ENCODE measurements at places on chromosomes 7 and 10. TPM values are rescaled to one million over a fixed set of nuclear protein-coding genes. Genes with fewer than 3 reads are reported as not detected.
A peak's percentile ranks its signal among the peaks of the same experiment; 100 is the strongest.

MYL10 gene
- not detected for total RNA-seq

HOXA7 gene
- total RNA-seq: 0.76 TPM

FAM25A gene
- total RNA-seq: 96.0 TPM

EGR2 gene
- total RNA-seq: 0.44 TPM

SPDYE9 gene
- total RNA-seq: not detected

- no peak overlapping the region for H3K27ac ChIP-seq
- no peak overlapping the region for H3K4me3 ChIP-seq
- no peaks in the 10 kb centered on the region for H3K27me3 ChIP-seq
- H3K4me1 ChIP-seq: peaks cover 38% of the 10 kb centered on the region
Observed at GRCh38 chr7:73678862-73679261, 4.4 kb downstream of the DNAJC30 start.

GRCh38 chr7:100538348-100538653, 702 bp upstream of the AGFG2 start:
- no peaks in the 10 kb centered on the region for H3K27me3 ChIP-seq
- H3K36me3 ChIP-seq: no peaks in the 10 kb centered on the region
- peak overlapping the region; percentile 20 for H3K4me3 ChIP-seq
- DNase-seq: no peak
- H3K4me1 ChIP-seq: peaks cover 13% of the 10 kb centered on the region

- no peak overlapping the region for H3K4me3 ChIP-seq
- no peak overlapping the region for H3K27ac ChIP-seq
- no peaks in the 10 kb centered on the region for H3K27me3 ChIP-seq
- H3K4me1 ChIP-seq: peaks cover 8% of the 10 kb centered on the region
- no peaks in the 10 kb centered on the region for H3K36me3 ChIP-seq
Observed at GRCh38 chr10:14616955-14617730, 157.6 kb downstream of the FAM107B start.

GRCh38 chr10:24950439-24950838, 2.0 kb downstream of the PRTFDC1 start:
- H3K27ac ChIP-seq: no peak overlapping the region
- H3K4me1 ChIP-seq: peaks cover 17% of the 10 kb centered on the region
- H3K4me3 ChIP-seq: no peak overlapping the region
- H3K36me3 ChIP-seq: no peaks in the 10 kb centered on the region
- DNase-seq: no peak
- peaks cover 9% of the 10 kb centered on the region for H3K27me3 ChIP-seq

DNA sequence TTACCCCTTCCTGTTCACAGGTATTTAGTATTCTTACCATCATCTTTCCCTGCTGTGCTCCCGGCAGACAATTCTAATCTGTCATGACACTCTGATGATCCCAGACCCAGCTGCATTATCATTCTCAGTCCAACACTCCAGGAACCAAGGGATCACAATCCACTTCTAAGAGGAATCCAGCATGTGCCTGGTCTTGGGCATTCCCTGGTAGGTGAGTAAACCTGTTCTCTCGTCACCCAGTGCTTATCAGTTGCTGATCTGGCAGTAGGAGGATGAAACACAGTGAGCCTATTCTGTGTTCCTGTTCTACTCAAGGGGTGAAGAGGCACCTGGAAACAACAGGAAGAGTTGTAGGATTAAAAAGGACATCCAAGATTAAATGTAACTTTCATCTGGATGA, 1.3 kb upstream of the DMBT1 start:
- H3K27ac ChIP-seq: no peak overlapping the region
- H3K36me3 ChIP-seq: no peaks in the 10 kb centered on the region
- H3K27me3 ChIP-seq: no peaks in the 10 kb centered on the region
- H3K4me1 ChIP-seq: no peaks in the 10 kb centered on the region
- DNase-seq: no peak

GRCh38 chr10:128047351-128047750, 78.9 kb downstream of the MKI67 start:
- H3K27ac ChIP-seq: peak overlapping the region; percentile 86
- H3K4me3 ChIP-seq: peak overlapping the region; percentile 42
- H3K4me1 ChIP-seq: peaks cover 72% of the 10 kb centered on the region
- no peaks in the 10 kb centered on the region for H3K36me3 ChIP-seq

Data from esophagus squamous epithelium (tissue), 5 donors.